CD8-positive, alpha-beta T cell (primary cell): ENCODE measurements at places on chromosomes 7 and 10.

DNA sequence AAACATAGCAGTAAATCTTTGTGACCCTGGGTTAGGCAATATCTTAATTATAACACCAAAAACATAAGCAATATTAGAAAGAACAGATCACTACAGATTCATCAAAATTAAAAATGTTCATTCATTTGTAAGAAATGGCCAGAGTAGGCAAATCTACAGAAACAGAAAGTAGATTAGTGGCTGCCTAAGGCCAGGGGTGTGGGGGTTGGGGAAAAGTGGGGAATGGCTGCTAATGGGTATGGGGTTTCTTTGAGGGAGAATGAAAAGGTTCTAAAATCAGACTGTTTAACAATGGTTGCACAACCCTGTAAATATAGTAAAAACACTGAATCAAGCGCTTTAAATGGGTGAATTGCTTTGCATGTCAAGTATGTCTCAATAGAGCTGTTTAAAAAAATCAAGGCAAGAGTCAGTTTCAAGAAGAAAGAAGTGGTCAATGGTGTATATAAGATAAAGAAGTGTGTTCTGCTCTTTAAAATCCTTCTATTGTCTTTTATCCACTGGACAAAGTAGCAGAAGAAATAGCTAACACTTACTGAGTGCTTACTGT is 42.6 kb downstream of the CDK6 start:
- no peak for DNase-seq

DNA sequence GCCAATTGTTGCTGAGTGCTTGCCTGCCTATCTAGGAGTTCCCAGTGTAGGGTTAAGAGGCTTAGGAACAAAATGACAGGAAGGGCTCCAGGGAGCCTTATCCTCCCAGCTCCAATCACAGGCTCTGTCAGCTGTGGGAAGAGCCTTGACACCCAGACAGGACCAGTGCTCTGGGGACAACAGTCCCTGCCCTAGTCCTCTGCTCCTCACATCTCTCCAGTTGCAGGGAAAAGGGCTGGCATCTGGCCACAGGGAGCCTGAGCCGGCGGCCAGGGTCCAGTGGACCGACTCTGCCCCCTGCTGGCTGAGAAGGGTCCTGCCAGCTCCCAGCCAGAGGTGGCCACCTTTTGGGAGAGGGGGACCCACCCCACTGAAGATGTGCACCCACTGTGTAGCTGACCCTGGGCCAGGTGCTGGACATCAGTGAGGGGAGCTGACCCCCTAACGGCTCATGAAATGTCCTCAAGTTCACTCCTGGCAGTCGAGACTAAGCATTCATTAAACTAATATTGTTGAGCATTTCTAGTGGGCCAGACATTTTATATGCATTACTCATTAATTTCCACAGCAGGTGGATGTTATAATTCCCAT is 17.6 kb downstream of the DNAJB12 start:
- DNase-seq = peak; percentile 59

DNA sequence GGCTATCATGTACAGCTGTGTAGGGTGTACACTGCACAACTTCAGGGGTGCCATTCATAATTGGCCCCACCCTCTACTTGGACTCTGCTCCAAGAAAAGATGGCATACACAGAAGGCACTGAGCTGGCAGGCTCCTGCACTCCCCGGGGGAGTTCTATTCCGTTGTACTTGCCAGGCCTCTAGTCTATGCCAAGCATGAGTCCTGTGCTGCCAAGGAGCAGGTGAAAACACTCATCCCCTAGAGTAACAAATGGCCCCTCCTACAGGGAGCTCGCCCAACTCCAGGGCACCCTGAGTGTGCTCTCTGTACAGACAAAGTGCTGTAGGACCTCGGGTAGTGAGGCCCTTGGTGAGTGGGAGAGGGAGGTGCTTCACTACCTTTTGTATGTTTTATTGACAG is 127.2 kb downstream of the SLIT1 start:
- no peak for DNase-seq

GRCh38 chr10:29646238-29646902 is 11.6 kb upstream of the SVIL start:
- DNase-seq = no peak

DNA sequence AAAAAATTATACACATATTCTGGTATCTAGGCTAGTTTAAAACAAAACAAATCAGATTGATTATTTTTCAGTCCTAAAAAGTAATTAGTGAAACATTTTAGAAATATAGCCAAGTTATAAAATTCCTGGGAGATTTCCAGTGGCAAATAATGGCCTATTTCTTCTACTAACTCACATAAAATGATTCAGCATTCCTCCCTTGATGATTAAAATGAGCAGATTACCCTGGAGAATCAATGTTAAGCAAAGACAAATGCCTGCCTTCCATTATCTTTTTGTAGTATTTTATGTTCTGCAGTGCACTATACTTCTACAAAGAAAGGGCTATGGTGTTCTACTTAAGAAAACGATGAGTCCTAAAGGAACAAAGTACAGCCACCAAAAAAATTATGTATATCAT is 53.6 kb downstream of the PARD3 start:
- no peak for DNase-seq

DNA sequence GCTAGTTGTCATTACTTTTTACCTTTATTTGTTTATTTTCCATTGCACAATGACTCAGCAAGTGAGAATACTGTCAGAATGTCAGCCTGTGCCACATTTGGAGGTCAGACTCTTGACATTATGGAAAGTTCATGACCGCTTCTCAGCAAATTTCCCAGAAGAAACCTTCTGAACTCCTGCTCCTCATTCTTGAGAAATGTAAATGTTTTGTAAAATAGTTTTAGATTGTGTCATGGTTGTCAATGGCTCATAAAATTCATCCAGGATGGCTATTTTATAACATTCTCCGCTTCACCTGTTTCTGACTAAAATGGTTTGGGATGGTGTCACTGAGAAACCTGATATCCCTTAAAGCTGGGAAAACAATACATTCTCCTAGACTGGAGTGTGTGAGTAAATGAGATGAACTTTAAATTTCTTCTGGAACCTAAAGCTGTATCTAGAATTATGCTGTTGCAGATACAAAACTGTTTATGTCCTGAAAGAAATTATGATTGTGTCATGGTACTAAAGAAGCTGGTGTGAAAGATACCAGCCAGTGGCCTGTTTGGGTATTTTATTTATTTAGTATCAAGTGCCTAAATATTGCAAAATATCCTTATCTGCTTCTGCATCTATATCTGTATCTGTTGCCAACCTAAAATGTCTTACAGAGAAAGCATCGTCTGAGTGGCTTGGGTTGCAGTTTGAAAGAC is 671.7 kb downstream of the GATA3 start:
- DNase-seq = no peak

DNA sequence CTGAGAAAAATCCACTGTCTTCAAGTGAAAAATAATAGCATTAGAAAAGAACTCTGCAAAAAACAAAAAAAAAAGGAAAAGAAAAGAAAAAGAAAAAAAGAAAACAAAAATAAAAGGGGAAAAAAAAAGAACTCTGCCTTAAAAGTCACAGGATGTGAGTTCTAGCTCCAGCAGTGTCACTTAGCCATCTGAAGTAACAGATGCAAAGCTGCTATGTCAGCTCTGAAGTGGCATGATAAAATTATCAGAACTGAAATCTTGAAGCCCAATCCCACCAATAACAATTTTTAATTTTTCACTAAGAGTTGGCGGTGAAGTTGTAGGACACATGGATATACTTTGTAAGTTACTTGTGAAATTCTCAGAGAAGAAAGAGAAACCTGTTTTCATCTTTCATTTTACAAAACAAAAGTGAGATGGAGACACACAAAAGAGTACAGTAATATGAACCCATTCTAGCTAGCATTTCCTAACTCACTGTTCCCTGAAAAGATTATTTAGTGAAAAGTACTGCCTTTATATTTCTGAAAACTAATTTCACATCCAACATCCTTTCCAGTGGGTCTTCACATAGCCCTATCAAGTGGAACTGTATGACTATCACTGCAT is 103.5 kb downstream of the ELAPOR2 start:
- no peak for DNase-seq

GRCh38 chr7:151592868-151593486 is 73.3 kb upstream of the RHEB start:
- DNase-seq = no peak

GRCh38 chr7:69166979-69167516 is 431.2 kb upstream of the AUTS2 start:
- no peak for DNase-seq

DNA sequence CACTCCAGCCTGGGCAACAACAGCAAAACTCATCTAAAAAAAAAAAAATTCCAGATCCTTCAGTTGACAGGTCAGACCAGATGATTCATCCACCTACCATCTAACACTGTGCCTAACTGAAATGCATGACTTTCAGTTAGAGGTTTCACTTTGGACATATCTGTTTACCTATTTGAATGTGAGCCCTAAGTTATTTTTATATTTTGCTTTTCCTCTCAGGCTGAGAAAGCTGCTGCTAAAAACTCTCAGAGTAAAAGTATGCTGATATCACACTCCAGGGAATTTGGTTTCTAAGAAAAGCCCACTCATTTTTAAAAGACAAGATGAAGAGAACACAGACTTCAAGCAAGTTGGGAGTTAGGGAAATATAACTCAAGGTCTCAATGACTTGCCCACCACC is 126.0 kb downstream of the SGMS1 start:
- DNase-seq = no peak

- DNase-seq = peak; percentile 60
These were observed 39.4 kb upstream of the NPFFR1 start for GRCh38 chr10:70323138-70323696.

GRCh38 chr7:155115288-155115687 is 45.2 kb downstream of the HTR5A start:
- no peak for DNase-seq

DNA sequence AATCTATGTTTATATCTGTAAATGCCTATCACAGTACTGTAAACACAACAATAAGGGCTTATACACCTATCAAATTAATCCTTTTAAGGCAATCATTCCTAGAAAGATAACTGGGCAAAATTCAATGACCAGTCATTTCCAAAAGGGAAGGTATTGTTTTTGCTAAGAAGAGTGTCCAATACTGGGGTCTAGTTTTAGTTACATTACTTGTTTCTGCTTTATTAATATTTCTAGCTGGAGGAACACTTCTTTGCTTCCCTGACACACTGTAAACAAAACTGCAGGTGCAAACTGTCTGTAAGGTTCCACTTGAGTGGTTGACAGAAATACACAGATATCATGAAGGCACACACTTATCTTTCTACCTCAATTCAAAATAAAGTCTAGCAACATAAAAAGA is 84.2 kb upstream of the FAM133B start:
- no peak for DNase-seq

DNA sequence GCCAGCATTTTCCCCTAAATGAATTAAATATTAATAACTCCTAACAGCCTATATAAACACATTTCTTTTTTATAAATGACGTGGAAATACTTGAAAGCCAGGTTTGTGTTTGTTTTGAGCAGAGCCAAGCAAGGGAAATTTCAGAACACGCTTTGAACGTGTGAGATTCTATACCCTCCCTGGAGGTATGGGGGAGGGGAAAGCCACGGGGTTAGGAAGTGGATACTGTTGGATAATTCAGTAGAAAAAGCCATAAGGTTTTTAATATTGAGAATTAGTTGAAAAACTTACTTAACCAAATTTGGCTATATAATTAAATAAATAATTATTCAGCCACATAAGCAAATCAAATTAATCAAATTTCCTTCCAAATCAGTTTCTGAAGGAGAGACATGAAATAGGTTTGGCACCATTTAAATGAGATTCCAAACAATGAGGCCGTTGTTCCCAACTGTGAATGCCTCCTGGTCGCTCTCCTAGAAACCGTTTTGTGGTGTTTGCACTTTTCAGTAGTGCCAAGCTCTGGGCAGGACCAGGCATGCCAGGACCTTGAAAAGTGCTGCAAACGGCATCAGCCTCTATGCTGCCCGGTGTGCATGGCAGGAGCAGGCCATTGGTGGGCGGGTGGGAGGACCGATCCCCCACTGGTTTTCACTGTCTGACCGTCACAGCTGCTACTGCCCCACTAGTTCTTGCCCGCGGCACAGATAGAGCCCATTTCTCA is 88.1 kb downstream of the SEPTIN14 start:
- DNase-seq = no peak

DNA sequence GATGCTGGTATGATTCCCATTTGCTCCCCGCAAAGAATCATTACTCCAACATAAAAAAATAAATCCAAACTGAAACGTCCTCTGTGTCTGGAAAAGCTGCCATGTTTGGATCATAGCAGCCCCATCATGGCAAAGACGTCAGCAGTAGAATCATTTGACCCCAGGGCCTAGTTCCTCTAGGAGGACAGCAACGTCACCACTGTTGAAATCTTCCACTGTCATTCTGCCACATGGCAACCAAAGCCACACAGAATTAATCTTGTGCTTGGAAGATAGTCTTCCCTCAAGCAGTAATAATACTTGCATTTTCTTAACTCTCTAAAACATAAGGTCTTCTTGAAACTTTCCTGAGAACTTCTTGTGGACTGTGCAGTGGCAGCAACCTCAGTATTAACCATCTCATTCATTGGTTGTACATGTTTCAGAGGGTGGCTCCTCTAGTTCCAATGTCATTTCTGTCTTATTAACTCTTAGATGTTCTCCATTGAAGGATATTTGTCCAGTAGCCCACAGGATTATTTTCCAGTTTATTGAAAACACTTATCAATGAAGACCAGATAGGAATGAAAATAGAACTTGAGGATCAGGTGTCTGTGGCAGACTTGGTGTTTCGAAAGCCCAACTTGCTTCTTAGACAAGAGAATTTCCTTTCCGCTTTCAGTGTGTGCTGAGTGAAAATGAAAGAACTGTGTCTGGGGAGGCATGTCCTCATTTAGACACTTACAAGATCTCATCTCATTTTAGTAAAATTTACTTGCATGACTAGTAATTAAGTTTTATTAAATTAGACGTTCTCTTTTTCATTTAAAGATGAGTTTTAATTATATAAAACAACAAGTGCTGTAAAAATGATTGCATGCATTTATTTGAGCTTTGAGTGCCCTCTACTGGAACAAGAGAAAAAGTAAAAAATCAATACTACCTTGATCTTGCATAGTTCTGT is 28.9 kb upstream of the INHBA start:
- no peak for DNase-seq
